Thymus (tissue), 14 donors: ENCODE measurements at places on chromosomes 7 and 10.

DNA sequence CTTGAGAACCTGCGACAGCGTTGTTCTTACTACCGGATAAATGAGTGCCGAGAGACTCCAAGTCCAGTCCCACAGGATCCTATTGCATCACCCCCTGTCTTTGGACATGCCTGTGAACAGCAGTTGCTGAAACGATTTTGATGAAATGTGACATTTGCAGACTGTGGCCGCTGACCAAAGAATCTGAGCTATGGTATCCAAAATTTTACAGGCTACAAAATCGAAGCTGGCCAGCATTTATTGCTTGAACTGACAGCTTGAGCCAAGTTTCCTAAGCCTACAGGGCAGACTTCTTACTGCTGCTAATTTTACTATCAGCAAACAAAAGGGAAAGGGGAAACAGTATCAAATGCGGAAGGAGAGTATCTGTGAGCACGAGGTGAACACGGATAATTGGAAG lies 12.1 kb upstream of the NPVF start:
- no peak for DNase-seq
- peaks cover 12% of the 10 kb centered on the region for H3K4me1 ChIP-seq
- no peak overlapping the region for H3K4me3 ChIP-seq
- H3K36me3 ChIP-seq: no peaks in the 10 kb centered on the region

DNA sequence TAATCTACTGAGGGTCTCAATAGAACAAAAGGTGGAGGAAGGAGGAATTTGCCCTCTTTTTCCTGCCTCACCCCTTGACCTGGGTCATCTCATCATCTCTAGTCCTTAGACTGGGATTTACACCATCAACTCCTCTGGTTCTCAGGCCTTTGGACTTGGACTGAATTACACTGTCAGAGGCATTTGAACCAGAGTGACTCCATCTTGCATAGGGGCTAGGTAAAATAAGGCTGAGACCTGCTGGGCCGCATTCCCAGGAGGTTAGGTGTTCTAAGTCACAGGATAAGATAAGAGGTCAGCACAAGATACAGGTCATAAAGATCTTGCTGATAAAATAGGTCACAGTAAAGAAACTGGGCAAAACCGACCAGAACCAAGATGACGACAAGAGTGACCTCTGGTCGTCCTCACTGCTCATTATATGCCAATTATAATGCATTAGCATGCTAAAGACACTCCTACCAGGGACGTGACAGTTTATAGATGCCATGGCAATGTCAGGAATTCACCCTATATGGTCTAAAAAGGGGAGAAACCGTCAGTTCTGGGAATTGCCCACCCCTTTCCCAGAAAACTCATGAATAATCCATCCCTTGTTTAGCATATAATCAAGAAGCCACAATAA lies 84.0 kb downstream of the C1GALT1 start:
- no peaks in the 10 kb centered on the region for H3K27me3 ChIP-seq
- H3K27ac ChIP-seq: no peak overlapping the region
- H3K4me3 ChIP-seq: no peak overlapping the region
- H3K36me3 ChIP-seq: no peaks in the 10 kb centered on the region

DNA sequence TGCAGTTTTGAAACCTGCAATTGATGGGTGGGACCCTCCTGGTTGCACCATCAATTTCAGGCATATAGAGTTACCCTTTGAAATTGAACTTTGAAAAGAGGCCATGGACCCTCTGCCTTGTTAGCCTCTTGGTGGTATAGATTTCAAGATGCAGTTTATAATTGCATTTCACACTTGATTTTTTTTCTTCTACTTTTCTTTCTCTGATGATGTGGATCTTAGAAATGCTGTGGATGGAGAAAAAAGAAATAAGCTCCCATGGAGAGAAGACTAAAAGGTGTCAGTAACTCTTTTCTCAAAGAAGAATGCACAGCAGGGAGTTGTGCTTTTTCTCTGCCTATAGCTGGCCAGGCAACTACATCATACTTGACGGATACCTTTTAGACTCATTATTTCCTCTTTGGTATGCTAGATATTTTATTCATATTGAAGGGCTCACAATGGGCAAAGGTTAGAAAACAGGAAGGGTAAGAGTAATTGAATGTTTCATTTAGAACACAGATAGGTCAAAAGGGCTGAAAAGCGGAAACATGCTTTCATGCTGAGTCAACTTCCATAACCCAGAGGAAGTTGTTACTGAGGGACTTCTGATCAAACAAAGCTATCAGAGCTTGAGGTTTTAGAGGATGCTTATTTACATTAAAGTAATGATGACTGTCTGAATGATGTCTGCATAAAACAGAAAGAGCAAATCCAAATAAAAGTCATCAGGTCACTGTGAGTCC lies 773.2 kb upstream of the LRRN3 start:
- H3K27me3 ChIP-seq: no peaks in the 10 kb centered on the region
- DNase-seq: no peak
- no peaks in the 10 kb centered on the region for H3K4me1 ChIP-seq
- H3K36me3 ChIP-seq: no peaks in the 10 kb centered on the region
- no peak overlapping the region for H3K4me3 ChIP-seq
- H3K27ac ChIP-seq: no peak overlapping the region

GRCh38 chr10:91090761-91091529 lies 129.5 kb upstream of the PCGF5 start:
- H3K36me3 ChIP-seq: no peaks in the 10 kb centered on the region
- peaks cover 5% of the 10 kb centered on the region for H3K4me1 ChIP-seq
- H3K4me3 ChIP-seq: no peak overlapping the region
- DNase-seq: no peak
- H3K27me3 ChIP-seq: no peaks in the 10 kb centered on the region

DNA sequence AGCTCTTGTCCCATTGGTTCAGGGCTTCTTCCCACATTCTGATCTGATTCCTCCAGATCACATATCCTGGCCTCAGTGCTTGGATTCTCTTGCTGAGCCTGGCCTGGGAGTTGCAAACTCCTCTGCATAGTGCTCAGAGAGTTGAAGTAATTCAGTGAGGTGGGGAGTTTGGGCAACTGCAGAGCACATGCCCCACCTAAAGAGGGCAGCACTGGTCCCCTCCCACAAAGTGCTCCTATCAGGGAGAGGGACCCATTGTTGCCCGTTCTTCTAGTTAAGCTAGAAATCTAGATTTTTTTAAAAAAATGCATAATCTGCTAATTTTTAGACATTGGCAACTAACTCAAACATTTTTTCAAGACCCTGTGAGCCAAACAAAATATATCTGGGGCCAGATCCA lies 45.1 kb downstream of the CHN2 start:
- H3K4me3 ChIP-seq: no peak overlapping the region
- no peaks in the 10 kb centered on the region for H3K4me1 ChIP-seq
- no peaks in the 10 kb centered on the region for H3K36me3 ChIP-seq
- no peak for DNase-seq
- no peak overlapping the region for H3K27ac ChIP-seq
- H3K27me3 ChIP-seq: no peaks in the 10 kb centered on the region

- H3K27ac ChIP-seq: no peak overlapping the region
- no peak for DNase-seq
- no peaks in the 10 kb centered on the region for H3K4me1 ChIP-seq
Observed at GRCh38 chr7:47488201-47488968, 93.5 kb downstream of the TNS3 start.

DNA sequence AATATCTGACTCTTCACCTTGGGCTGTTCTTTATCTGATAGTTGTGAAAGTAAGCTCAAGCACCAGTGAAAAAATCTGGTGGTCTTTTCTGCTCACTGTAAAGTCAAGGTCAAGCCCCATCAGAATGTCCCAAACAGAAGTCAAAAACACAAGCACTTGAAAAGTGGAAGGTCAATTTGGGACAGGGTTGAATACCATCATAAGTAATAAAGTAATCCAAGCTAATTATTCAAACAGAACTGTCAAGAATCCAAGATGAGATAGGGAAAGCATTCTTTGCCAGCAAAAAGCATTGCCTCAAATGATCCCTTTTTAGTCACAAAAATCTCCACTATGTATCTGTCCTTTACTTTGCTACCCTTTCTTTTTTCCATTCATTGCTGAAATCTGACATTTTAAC lies 430.1 kb upstream of the NPVF start:
- DNase-seq: no peak
- H3K27me3 ChIP-seq: no peaks in the 10 kb centered on the region
- H3K4me1 ChIP-seq: peaks cover 4% of the 10 kb centered on the region
- no peak overlapping the region for H3K4me3 ChIP-seq
- no peak overlapping the region for H3K27ac ChIP-seq
- H3K36me3 ChIP-seq: no peaks in the 10 kb centered on the region

DNA sequence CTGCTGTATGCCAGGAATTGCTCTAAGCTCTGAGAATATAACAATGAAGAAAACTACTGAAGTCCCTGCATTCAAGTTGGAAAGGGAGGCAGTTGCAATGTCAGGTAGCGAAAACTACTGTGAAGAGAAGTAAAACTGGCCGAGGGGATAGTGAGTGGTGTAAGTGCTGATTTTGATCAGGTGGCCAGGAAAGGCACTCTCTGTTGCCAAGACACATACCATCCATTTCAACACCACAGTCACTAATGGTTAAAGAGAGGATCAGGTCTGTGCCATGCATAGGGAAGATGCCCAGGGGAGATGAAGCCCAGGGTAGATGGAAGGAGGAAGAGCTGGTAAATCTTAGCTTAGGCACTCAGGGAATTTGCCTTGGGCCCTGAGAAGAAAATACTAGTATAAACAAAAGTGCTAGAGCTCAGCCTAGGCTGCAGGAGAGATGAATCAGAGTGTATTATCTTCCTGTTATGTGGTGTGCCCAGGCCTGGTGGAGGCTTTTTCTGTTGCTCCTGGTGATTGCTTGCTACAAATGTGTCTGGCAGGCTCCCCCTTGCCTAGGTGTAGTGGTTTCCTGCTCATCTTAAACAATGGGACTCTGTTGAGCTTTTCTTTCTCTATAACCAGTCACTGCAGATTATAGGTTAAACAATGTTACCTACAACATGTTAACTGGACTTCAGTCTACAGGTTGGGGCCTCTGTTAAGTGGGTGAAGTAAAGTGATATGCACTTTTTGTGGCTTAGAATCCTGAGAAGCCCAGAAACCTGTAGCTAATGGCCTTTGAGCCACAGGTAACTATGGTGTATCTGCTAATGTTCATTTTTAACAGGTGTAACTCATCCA lies 125.5 kb downstream of the LRRC4 start:
- H3K27ac ChIP-seq: no peak overlapping the region
- H3K27me3 ChIP-seq: no peaks in the 10 kb centered on the region
- peaks cover 20% of the 10 kb centered on the region for H3K36me3 ChIP-seq
- no peak overlapping the region for H3K4me3 ChIP-seq

DNA sequence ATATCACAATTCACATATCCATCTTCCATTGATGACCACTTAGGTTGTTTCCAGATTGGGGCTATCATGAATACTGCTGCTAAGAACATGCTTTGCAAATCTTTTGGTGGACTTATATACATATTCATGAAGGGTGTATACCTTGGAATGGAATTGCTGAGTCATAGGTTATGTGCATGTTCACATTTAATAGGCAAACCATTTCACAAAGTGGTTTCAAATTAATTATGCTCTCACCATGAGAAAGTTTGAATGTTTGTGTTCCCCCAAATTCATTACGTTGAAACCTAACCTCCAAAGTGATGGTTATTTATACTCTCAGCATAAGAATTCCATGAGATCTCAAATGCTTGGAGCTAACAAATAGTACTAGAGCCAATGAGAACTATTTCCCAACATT lies 86.4 kb downstream of the VPS41 start:
- DNase-seq: no peak
- no peaks in the 10 kb centered on the region for H3K27me3 ChIP-seq
- no peak overlapping the region for H3K4me3 ChIP-seq
- H3K27ac ChIP-seq: no peak overlapping the region

- DNase-seq: no peak
- no peaks in the 10 kb centered on the region for H3K27me3 ChIP-seq
- no peaks in the 10 kb centered on the region for H3K36me3 ChIP-seq
- no peak overlapping the region for H3K4me3 ChIP-seq
- no peaks in the 10 kb centered on the region for H3K4me1 ChIP-seq
- H3K27ac ChIP-seq: no peak overlapping the region
Observed at GRCh38 chr10:28201410-28202400, 101.2 kb downstream of the MPP7 start.

DNA sequence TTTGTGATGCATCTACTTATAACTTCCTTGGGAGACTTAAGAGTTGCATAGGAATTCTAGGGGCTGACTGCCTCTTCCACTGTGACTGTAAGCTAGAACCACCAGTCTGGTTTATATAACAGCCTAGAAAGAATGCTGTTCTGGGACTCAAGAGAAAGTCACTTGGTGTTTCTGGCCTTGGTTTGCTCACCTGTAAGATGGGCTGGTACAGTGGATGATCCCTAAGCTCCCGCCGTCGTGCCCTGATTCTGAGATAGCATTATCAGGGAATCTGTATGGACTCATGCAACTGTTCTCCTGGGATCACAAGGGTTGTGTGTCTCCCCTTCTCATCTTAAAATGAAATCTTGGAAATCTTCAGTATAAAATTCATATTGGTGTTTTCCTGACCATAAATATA lies 100.6 kb downstream of the LYZL1 start:
- no peaks in the 10 kb centered on the region for H3K4me1 ChIP-seq
- no peak for DNase-seq
- H3K27ac ChIP-seq: no peak overlapping the region
- no peaks in the 10 kb centered on the region for H3K27me3 ChIP-seq
- H3K36me3 ChIP-seq: no peaks in the 10 kb centered on the region
- no peak overlapping the region for H3K4me3 ChIP-seq

DNA sequence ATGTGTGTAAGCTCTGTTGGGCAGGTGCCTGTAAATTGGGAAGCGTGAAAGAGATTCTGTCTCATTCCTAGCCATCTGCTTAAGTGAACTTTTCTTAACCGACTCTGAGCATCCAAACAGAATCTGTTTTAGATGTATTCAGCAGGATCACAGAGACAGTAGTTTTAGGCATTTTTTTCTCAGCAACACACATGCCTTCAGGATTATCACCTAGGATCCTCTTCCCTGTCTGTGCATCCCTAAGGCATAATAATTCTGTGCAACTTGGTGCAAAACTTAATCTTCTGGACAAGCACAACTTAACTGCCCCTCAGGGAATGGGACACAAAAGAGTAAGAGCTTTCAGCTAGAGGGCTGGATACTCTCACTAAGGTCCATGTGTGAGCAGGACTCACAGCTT lies 284.8 kb downstream of the C7orf25 start:
- no peak for DNase-seq
- H3K27me3 ChIP-seq: no peaks in the 10 kb centered on the region
- H3K36me3 ChIP-seq: no peaks in the 10 kb centered on the region
- H3K27ac ChIP-seq: no peak overlapping the region
- H3K4me3 ChIP-seq: no peak overlapping the region

DNA sequence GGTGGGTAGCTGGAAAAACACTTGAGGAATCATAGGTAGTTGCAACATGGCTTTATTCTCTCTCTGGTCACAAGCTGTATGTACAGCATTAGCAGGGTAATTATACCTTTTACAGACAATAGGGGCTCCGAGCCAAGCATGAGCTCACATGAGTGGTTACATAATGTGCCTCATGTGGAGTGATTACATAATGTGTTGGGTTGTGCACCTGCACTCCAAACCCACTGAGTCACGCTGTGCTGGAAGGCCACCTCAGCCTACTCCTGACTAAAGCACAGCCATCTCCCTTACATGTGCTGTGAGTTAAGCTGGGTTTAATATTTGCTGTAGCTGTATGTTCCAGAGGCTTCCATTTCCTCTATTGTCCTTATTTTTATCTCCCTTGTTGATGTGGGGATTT lies 348.7 kb upstream of the SEMA3C start:
- no peaks in the 10 kb centered on the region for H3K4me1 ChIP-seq
- no peaks in the 10 kb centered on the region for H3K36me3 ChIP-seq
- DNase-seq: no peak
- H3K27ac ChIP-seq: no peak overlapping the region
- no peaks in the 10 kb centered on the region for H3K27me3 ChIP-seq

GRCh38 chr10:52858722-52859121 lies 86.1 kb upstream of the MBL2 start:
- no peaks in the 10 kb centered on the region for H3K36me3 ChIP-seq
- no peaks in the 10 kb centered on the region for H3K4me1 ChIP-seq
- no peak for DNase-seq
- H3K27ac ChIP-seq: no peak overlapping the region
- no peak overlapping the region for H3K4me3 ChIP-seq
